ENCODE measurements at places on chromosomes 4 and X. TPM values are rescaled to one million over a fixed set of nuclear protein-coding genes. Genes with fewer than 3 reads are reported as not detected.

GRCh38 chr4:3791910-3792542 is 25.8 kb downstream of the ADRA2C start:
- peak; percentile 47 for DNase-seq
- 0 out of 2 replicates have a peak, but pooled peaks cover 3% of the 10 kb centered on the region for H3K4me1 ChIP-seq
- no peaks in the 10 kb centered on the region for H3K36me3 ChIP-seq
- no peaks in the 10 kb centered on the region for H3K27me3 ChIP-seq

GRCh38 chr4:87097075-87097474 is 123.3 kb downstream of the KLHL8 start:
- H3K4me3 ChIP-seq = no peak overlapping the region
- DNase-seq = no peak
- H3K27ac ChIP-seq = no peak overlapping the region

GRCh38 chr4:107654694-107655093 is 65.3 kb downstream of the PAPSS1 start:
- no peak overlapping the region for H3K4me3 ChIP-seq
- H3K27me3 ChIP-seq = no peaks in the 10 kb centered on the region
- no peaks in the 10 kb centered on the region for H3K36me3 ChIP-seq
- H3K27ac ChIP-seq = no peak overlapping the region

Gene GCNA
- 0.95 TPM for total RNA-seq

- DNase-seq = no peak
- H3K27ac ChIP-seq = no peak overlapping the region
- H3K4me1 ChIP-seq = no peaks in the 10 kb centered on the region
- no peaks in the 10 kb centered on the region for H3K36me3 ChIP-seq
- H3K27me3 ChIP-seq = no peaks in the 10 kb centered on the region
Observed at GRCh38 chr4:33911959-33912358, 2332.4 kb downstream of the ARAP2 start.

DNA sequence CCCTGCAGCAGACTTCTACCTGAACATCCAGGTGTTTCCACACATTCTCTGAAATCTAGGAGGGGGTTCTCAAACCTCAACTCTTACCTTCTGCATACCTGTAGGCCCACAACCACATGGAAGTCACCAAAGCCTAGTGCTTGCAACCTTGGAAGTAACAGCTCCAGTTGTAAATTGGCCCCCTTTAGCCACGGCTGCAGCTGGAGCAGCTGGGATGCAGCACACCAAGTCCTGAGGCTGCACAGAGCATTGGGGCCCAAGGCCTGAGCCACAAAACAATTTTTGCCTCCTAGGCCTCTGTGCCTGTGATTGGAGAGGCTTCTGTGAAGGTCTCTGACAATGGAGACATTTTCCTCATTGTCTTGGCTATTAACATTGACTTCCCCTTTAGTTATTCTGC is 772.4 kb upstream of the INTU start:
- no peak overlapping the region for H3K4me3 ChIP-seq
- no peaks in the 10 kb centered on the region for H3K36me3 ChIP-seq
- no peak for DNase-seq
- no peak overlapping the region for H3K27ac ChIP-seq
